ENCODE measurements at places on chromosomes 2 and 18.

- DNase-seq = no peak
Observed at GRCh38 chr18:32707147-32707546, 65.7 kb downstream of the KLHL14 start.

DNA sequence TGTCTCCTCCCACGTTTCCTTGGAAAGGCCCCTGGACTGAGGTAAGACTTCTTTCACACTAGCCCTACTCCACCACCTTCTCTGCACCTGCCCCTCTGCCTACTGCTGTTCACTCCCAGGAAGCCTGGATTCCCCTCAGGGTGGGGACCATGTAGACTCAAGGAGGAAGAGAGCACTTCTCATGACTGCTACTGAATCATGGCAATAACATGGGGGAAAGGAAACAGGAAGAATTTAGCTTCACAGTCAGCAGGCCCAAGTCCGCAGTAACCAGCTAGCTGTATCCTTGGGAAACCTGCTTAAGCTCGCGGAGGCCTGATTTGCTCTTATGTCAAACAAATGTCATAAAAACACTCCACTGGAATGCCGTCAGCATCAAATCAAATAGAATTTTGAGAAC lies 126.2 kb upstream of the CAPN13 start:
- DNase-seq = no peak

GRCh38 chr2:36871068-36871707 lies 95.1 kb downstream of the STRN start:
- no peak for DNase-seq

DNA sequence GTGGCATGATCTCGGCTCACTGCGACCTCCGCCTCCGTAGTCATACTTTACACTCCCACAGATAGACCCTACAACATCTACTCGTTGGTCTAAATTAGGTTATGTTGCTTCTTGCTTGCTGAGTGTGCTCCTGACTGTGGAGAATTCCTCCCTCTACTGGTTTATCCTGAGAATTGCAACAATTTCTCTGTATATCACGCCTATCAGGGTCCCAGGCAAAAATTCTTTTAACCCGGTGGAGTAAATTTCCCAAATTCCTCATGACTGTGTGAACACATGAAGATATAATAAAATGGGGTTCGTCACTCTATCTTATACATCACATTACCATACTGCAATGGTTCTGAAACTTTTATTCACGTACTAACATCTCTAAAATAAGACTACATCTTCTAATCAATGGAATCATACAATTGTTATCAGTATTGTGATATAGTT lies 156.7 kb downstream of the EVA1A start:
- peak; percentile 61 for DNase-seq

DNA sequence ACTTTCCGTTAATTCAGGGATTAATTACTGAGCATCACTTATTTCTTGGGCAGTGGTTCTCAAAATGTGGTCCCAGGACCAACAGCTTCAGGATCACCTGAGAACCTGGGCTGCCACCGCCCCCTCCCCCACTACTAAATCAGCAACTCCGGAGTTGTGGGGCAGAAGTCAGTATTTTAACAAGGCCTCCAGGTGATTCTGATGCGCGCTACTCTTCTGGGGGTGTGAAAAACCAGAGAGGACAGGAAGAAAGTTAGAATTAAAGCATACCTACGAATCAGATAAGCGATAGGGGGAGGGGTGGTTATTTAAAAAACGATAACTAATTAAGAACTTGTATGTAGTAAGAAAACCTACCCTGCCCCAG lies 319 bp downstream of the ZSCAN30 start:
- DNase-seq = no peak

DNA sequence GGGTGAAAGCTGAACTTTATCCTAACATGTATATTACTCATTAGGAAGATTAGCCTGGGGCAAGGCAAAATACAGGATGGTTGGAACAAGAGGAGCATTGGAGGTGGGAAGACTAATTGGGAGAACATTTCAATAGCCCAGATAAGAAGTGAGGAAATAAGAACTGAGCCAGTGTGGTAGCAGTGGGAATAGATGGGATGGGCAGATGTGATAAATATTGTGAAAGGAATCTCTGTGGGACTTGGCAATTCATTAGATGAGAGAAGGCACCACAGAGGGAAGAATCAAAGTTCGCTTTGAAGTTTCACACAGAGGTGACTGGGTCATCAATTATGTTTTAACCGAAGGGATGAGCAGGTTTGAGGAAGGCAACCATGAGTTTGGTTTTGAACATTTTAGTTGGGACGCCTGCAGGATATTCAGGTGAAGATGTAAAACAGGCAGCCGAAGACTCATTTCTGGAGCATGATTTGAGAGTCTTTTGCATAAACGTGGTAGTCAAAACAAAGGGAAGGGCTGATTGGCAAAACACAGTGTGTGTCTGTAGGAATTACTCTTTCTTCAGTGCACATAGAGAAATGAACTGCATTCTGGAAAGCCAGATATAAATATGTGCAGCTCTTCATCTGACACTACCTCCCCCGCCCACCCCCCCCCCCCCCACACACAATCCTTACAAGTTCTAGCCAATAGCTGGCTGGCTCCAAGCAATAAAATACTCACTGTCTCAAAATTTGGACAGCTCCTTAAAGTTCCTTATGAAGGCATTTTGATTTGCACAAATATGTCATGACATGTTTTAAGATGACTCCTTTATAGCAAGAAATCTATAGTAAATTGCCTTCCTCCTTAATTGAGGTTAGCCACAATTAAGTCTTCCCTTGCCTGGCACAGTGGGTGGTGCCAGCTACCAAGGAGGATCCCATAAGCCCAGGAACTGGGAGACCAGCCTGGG lies 1.9 kb upstream of the SLC1A4 start:
- DNase-seq = peak; percentile 54

DNA sequence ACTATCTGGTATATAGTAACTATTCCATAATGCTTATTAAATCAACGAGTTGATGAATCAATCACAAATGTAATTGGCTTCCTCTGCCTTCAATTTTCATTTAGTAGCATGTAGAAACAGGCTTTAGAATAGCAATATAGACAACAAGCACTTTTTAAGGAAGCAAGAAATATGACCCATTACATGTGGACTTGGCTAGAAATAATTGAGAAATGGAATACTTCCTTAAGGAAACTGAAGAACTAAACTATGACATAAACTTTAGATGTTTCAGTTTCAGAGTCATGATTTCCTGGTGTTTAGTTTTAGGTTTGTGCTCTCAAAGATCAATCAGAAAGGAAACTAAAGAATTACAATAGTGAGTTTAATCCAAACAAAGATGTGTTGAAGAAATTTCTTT lies 443.8 kb downstream of the MBD2 start:
- DNase-seq = no peak

- DNase-seq = peak; percentile 89
Observed at GRCh38 chr18:76982841-76983583, 149.6 kb downstream of the MBP start.

DNA sequence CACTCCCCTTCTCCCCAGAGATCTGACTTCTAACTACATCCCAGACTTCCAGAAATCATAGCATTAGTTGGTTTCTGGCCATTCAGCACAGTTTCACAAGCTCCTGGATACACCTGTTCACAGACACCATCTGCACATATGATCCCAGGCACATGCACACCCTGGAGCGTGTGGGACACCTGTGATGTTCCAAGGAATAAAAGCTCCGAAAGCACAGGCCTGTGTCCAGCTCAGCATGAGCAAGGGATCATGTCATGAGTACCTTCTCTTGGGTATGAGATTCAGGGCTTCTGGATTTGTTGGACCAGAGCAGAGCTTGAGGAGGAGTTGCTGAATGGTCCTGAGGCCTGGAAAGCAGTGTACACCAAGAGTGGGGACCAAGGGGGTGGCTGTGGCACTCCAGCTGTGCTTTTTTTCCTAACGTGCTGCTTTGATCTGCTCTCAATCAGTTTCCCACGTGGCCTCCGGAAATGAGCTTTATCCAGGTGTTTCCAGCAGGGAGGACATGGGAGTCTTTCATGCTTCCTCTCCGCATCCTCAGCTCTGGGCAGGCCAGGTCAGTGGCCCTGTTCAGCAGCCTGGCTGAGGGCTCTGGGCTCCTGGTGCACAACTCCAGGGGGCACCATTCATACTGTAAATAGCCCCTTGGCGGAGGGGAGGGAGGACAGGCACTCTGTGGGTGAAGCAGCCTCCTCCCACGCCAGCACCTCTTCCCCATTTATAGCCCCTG lies 1.8 kb downstream of the DYSF start:
- no peak for DNase-seq

GRCh38 chr2:161886248-161886647 lies 187.8 kb downstream of the DPP4 start:
- no peak for DNase-seq

GRCh38 chr2:61015976-61016375 lies 1.5 kb upstream of the PEX13 start:
- no peak for DNase-seq

DNA sequence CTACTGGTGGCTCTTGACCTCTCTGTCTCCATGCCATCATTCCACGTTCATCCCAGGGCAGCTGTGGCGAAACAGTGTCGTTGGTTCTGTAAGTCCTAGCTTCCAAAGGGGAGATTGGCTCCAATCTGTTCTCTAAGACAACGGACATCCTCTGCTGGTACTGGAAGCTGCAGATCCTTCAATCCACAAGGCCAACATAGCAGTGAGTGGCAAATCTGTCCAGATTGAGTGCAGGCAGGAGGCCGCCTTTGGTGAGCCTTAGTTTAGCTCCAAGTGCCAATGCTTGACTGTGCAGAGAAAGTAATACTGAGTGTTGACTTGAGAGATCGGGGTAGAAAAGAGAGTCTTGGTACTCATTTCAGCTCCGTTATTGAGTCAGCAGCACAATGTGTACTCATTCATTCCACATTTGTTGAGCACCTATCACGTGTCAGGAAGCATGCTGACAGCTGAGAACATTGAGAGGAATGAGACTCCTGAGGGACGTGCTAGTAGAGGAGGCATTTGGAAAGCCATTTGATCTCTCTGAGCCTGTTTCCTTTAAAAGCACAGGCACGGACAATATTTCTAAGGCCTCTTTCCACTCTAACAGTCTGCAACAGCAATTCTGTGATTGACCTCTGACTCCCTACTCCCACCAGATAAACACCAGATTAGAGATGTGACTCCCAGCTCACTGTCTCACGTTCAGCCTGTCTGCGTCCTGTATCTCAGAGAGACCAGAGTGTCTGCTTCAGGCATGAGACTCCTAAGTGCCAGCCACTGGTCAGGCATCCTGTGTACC lies 306.0 kb downstream of the CLIP4 start:
- DNase-seq = no peak

GRCh38 chr2:209334188-209335017 lies 89.4 kb upstream of the MAP2 start:
- peak; percentile 46 for DNase-seq

DNA sequence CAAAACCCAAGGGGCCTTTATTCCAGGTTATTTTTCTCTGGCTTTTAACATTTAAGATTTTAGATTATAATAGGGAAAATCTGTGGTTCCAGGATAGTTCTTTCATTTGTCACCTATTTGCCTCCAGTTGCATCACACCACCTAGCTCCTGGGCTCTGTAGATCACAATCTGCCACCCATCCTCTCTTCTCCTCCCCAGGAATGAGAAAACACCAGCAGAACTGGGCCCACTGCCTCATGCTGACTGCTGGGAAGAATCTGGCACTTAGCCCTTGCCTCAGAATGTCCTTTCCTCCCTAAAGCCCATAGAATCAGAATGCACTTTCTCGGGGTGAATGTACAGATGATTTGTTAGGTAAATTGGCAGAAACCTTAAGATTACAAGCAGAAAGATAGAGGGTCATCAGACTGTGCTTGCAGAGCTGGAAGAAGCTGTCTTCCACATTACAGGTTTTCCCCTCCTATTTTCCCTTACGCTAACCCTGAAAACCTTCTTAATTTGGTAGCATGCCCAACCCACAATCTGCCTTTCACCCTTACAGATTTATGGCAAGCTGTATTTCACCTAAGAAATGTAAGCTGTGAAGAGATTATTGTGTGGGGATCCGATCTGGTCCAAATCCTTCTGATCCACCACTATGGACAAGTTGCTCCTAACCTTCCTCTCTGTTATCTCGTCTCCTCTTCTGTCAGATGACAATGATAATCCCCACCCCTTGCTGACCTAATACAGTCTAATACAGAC lies 72.6 kb downstream of the LRRC30 start:
- no peak for DNase-seq

GRCh38 chr2:157194097-157194688 lies 63.3 kb upstream of the GALNT5 start:
- peak; percentile 37 for DNase-seq

DNA sequence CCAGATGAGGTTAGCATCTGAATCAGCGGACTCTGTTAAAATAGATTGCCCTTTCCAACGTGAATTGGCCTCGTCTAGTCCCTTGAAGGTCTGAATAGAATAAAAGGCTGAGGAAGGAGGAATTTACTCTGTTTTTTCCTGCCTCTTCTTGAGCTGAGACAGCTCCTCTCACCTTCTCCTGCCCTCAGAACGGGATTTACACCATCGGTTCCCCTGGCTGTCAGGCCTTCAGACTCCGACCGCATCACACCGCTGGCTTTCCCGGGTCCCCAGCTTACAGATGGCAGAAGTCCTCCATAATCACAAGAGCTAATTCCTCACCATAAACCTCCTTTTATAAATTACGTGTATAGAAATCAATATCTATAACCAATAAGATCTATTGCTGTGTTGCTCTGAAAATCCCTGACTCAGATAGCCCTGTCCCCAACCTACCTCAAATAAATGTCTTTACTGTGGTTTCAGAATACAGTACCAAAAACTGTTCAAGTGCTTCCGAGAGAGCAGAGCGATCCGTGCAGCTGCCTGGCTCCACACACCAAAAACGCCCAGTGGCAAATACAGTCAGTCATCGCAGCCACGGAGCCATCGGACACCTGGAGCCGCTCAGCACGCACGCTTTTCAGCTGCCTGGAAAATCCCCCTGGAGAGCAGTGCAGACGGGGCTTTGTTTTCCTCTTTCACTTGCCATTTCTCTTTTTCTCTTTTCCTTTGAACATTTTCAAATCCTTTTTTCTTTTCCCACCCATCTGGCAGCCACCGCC lies 196.9 kb downstream of the NRP2 start:
- no peak for DNase-seq

GRCh38 chr18:58637197-58637596 lies 8.3 kb upstream of the ALPK2 start:
- no peak for DNase-seq

DNA sequence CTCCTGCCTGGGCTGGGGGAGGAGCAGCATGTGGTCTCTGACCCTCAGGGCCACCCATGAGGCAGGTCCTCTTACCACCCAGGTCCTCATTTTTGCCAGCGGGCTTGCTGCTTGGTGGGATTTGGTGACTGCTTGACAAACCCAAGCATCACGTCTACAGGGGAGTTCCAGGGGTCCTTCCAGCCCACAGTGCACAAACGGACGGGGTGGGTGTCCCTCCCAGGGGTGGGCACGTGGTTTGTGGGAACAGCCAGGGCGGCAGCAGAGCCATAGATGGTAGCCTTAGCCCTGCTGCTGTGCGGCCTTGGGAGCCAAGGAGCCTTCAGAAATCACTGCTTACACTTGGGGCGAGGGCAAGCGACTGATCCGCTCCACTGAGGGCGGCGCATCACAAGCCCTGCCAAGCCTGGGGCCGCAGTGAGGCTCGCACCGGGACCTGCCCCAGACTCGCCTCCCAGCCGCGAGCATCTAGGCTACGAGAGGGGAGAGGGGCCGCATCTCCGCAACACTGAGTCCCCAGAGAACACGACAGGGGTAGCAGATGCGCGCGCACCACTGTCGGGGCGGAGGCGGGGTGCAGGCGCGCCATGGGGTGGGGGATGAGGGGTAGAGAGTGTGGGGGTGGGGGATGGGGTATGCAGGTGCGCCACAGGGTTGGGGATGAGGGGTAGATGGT lies 36.9 kb downstream of the SNED1 start:
- no peak for DNase-seq

GRCh38 chr2:198309673-198310280 lies 505.4 kb downstream of the PLCL1 start:
- DNase-seq = peak; percentile 61
